ENCODE measurements at places on chromosomes 7 and 10.

DNA sequence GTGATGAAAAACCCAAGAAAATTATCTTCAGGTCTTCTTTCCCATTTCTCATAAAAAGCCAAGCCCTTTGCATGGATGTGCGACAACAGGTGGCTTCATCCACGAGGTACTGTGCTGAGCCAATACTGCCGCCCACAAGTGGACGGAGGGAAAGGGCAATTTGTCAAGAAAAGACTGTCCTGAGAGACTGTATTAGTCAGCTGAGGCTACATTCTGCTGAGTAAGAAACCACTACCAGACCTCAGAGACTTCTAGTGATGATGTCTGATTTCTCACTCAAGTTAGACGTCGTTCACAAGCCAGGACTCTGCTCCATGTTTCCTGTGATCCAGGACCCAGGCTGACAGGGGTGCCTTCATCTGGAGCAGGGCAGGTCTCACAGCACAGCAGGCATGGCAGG is 171.5 kb upstream of the CDCA7L start:
- no peak for DNase-seq

DNA sequence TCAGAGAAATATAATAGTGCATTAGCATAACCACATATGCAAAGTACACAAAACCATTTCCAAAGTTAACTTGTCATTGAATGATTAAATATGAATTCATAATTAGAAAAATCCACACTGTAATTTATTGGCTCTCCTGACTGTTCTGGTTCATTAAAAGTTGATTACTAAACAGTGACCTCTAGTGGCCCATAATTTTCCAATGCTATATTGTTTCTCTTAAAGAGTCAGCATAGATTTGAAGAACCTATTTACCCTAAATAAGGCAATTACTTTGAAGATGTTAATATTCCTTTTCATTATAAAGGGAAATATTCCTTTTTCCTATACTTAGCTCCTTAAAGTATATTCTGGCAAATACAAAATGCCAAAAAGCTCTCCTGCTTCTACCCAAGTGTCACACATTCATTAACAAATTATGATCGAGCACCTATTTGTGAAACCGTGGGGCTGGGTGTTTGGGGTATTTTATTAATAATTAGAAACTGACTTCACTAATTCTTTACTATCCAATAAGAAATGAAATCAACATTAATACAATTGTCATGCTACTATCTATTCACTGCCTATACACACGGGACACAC is 86.2 kb downstream of the HIBADH start:
- DNase-seq = peak; percentile 67

DNA sequence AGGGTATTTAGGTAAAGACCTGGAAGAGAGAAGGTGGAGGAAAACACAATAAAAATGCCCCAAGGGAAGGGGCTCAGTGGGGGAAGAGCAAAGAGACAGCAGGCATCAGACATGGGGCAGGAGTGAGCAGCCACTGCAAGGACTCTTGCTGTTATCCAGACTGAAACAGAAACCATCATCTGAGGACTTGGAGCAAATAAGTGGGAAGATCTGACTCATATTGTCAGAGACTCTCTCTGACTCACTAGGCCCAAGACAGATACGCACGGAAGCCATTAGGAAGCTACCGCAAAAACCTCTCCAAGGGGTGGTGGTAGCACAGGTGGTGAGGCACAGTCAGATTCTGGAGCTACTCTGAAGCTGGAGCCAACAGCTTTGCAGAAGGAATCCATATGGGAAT is 110.7 kb downstream of the RNF32 start:
- DNase-seq = peak; percentile 70

DNA sequence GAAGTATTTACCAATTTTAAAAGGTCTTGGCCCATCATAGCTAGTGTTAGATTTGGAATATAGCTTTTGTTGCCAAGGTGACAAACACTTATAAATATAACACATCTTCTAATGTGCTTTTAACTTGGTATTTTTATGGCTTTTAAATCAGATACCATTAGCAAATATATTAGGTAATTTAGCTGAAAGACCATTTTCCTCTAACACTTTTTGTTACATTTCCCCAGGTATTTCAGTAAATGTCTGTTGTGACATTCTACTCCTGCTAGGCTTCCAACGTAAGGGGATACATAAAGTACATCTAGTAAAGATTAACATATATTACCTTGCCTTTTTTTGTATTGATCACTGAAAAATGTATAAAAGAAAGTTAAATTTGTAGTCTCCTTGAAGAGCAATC is 75.0 kb upstream of the SEM1 start:
- no peak for DNase-seq

DNA sequence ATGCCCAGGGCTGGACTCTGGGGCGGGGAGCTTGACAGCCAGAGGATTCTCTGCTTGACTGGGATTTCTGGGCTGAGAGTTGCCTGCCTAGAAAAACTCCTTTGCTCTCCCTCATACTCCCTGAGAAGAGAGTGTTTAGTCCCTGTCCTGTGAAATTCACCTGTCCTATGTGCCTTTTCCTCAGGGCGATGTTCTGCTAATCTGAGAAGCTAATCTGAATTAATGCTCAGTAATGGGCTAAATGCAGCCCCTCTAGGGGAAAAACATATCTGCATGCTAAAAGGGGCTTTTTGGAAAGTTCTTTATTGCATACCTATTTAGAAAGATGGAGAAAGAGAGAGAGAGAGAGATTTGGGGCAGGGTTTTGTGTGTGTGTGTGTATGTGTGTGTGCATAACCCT is 454.4 kb downstream of the GATA3 start:
- DNase-seq = no peak

DNA sequence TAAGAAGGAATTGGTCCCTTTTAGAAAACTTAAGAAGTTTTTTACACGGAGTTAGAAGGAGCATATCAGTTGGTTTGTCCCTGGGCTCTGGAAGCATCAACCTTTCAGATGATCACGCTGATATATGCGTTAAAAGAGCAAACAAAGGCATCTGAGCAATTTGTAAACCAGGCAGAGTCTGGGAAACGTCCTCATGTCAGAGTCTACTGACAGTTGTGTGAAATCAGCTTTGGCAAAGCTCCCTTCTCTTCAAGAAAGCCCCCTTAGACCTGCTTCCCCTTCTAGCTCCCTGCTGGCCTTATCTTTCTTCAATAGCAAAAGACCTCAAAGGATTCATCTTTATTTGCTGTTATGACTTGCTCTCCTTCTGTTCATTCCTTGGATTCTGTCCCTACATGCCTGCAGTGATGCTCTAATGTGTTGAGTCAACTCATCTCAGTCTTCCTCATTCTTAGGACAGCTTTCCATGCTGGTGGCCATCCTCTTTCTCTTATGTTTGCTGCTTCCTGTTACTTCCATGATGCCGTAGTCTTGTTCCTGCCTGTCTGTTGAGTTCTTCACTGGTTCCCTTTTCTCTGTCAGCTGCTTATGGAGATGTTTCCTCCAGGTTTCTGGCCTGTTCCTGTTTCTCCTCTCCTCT is 106.5 kb upstream of the BMPER start:
- no peak for DNase-seq

- no peak for DNase-seq
These were observed 122.1 kb downstream of the HIP1 start for GRCh38 chr7:75616421-75617167.

GRCh38 chr7:91323626-91324158 is 59.5 kb downstream of the FZD1 start:
- DNase-seq = no peak

GRCh38 chr7:2150445-2150815 is 82.3 kb downstream of the MAD1L1 start:
- DNase-seq = no peak

- peak; percentile 96 for DNase-seq
These were observed 3.4 kb downstream of the CAV1 start for GRCh38 chr7:116528008-116528789.

DNA sequence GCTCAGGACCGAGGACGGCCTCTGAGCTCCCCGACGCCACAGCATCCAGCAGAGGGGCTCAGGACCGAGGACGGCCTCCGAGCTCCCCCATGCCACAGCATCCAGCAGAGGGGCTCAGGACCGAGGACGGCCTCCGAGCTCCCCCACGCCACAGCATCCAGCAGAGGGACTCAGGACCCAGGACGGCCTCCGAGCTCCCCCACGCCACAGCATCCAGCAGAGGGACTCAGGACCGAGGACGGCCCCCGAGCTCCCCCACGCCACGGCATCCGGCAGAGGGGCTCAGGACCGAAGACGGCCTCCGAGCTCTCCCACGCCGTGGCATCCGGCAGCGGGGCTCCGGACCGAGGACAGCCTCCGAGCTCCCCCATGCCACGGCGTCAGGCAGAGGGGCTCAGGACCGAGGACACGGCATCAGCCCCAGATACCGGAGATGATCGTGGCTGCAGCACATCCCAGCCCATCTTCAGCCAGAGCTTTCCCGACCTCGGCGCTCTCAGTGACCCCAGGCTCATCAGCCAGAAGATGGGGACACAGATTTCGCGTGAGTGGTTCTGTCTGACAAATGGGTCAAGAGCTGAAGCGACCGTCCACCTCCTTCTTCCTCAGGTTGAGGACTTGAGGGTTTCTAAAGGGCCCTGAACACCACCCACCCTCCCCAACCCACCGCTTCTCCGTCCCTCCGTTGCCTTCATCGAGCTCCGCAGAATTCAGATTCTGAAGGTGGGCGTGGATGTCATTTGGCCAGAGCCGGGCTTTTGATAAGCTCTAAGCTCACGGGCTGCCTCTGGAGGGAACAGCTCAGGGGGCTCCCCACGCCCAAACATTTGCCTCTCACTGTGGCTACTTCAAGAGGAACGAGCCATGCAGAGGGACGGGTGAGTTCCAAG is 55.8 kb upstream of the DNAAF5 start:
- DNase-seq = no peak

DNA sequence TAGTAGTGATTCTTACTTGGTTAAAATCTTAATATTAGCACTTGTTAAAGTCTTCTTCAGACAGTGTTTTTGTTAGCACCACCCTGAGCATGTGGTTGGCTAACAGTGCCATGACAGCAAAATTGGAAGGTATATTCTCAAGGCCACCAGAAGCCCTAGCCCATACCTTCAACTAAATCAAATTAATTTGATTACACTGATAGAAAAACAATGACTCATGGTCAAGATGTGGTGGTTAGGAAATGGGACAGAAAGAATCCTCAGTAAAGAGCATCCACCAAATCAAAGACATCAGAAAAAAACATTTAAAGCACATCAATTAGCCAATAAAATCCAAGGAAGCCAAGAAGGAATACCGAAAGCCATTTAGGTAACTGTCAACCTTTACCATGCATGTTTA is 75.5 kb downstream of the PIP4K2A start:
- no peak for DNase-seq

DNA sequence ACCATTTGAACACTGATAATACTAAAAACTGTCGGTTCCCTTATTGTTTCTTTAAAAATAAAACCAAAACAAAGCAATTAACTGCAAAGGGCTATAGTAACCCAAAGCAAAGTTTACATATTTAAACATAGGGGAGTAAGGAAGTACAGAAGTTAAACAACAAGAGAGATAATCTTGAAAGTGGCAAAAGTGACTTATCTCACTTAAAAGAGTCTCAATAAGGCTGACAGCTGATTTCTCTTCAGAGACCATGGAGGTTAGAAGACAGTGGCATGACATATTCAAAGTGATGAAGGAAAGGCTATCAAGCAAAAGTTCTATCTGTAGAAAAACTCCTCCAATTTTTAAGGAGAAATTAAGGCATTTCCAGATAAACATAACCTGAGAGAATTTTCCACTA is 233.5 kb upstream of the HDAC9 start:
- DNase-seq = peak; percentile 13

GRCh38 chr10:69318106-69318866 is 40.0 kb downstream of the HK1 start:
- DNase-seq = peak; percentile 77

DNA sequence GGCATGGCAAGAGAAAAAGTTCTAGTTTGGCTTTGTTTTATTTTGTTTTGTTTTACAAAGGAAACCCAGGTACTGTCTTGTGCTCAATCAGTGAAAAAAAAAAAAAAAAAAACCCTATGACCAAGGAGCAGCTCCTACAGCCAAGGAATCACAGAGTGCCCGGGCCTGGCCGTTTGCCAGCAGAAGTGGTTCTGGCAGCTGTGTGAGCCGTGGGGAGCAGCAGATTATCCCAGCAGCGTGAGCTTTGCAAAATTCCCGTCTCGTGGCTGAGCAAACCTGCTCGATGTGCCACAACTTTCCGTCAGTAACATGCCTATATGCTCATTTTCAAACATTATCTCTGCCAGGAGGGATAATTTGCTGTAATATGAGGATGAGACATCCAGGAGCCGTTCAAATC is 293.7 kb downstream of the POU6F2 start:
- peak; percentile 13 for DNase-seq

DNA sequence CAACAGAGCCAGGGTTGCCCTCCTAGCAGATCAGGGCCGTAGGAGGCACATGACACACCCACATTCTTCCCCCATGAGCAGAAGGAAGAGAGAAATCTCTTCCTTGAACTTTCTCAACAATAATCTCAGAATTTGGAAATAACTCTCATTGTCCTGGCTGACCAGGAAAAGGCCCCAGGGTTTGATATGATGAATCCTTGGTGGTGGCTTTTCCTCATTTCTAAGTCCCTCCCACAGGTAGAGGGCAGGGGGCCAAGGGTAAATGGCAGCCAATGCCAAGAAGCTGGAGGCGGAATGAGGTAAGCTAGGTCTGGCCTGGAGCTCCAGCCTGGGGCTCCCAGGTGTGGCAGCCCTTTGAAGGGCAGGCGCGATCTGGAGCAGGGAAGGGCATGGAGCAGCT is 67.8 kb downstream of the GRB10 start:
- peak; percentile 34 for DNase-seq

GRCh38 chr7:72244826-72245398 is 167.2 kb downstream of the CALN1 start:
- no peak for DNase-seq

GRCh38 chr10:21047096-21047495 is 150.0 kb upstream of the NEBL start:
- no peak for DNase-seq

GRCh38 chr7:1460821-1461645 is 1.8 kb upstream of the MICALL2 start:
- DNase-seq = peak; percentile 55

DNA sequence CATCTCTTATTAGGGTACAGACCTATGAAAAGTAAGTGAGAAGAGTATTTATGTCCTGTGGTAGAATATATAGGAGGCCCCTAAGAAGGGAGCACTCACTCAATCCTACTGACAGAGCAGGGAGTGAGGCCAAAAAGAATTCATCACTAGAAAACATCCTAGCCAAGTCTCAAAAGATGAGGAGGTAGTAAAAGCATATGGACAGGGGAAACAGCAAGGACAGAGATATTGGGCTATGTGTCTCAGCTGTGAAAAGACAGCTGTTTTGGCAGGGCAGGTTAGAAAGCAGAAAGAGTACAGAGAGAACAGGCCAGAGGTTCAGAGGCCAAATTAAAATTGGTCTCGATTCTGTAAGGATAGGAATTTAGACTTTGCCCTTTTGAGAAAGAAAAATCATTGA is 548.3 kb upstream of the ANKRD30A start:
- DNase-seq = no peak

DNA sequence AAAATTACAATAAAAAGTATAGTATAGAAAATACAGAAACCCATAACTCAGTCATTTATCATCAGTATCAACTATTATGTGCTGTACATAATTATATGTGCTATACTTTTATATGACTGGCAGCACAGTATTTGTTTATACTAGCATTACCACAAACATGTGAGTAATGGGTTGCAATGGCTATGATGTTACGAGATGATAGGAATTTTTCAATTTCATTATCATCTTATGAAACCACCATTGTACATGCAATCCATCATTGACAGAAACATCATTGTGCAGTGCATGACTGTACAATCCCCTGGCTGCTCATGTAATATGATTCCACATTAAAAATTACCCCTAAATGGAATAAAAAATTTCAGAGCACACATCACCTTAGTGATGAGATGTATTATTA is 55.7 kb upstream of the TMEM229A start:
- DNase-seq = peak; percentile 42
